Esophagus squamous epithelium (tissue), 5 donors: ENCODE measurements at places on chromosomes 1 and 21.

- H3K36me3 ChIP-seq = peaks cover 15% of the 10 kb centered on the region
- no peak for DNase-seq
- no peaks in the 10 kb centered on the region for H3K4me1 ChIP-seq
- no peaks in the 10 kb centered on the region for H3K27me3 ChIP-seq
These were observed 43.1 kb downstream of the MRPL37 start for GRCh38 chr1:54243022-54243421.

DNA sequence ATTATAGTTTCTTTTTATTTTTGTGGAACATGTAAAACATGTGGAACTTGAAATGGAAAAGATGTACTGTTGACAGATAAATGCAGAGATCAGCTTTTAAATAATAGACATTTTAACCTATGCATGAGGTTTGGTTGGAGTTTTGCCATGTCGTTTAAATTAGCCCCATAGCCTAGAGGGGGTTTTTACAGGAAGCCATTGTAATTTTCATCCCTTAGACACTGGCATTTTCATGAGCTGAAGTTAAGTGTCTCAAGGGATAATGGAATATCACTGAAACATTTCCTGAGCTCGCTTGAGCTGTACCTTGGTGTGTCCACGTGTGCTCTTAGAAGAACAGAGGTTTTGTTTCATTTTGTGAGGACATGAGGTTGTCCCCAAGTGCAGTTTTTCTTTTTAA lies 54.2 kb downstream of the HMCN1 start:
- H3K27me3 ChIP-seq = no peaks in the 10 kb centered on the region
- no peak overlapping the region for H3K4me3 ChIP-seq
- DNase-seq = no peak

DNA sequence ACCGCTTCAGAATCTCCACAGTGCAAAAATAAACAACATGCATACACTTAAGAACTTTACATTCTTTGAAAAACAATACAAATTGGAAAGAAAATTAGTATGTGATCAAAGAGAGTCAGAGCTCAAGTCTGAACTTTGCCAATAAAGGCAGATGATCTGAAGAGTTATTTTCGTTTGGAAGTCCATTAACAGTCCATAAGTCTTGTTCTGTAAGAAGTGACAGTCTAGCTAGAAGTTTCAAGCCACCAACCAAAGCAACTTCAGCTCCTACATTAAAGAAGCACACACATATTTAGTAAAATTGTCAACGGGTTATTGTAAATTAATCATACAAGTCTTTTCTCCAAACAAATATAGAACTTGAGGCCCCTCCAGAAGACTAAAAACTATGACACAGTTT lies 20.7 kb downstream of the ANGEL2 start:
- peaks cover 97% of the 10 kb centered on the region for H3K36me3 ChIP-seq
- no peaks in the 10 kb centered on the region for H3K4me1 ChIP-seq
- no peaks in the 10 kb centered on the region for H3K27me3 ChIP-seq

GRCh38 chr1:200265881-200266280 lies 144.0 kb downstream of the ZNF281 start:
- no peak overlapping the region for H3K4me3 ChIP-seq
- no peaks in the 10 kb centered on the region for H3K36me3 ChIP-seq
- no peaks in the 10 kb centered on the region for H3K4me1 ChIP-seq
- no peak overlapping the region for H3K27ac ChIP-seq
- no peak for DNase-seq

DNA sequence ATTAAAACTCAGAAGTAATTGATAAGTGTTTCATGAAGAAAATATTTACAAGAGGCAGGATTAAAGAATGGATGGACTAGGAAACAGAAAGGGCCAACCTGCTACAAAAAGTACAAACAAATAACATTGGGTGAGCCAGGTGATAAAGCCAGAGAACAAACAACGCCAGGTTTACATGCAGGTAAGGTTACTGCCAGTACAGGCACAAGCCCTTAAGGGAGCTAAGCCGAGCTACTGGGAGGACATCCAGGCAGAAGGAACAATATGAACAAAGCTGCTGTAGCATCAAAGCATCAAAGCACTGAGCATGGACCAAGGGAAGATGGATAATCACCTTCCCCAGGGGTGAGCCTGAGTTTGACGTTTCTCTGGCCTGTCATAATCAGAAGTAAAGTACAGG lies 380.7 kb downstream of the SEC16B start:
- H3K4me1 ChIP-seq = peaks cover 24% of the 10 kb centered on the region
- H3K4me3 ChIP-seq = no peak overlapping the region
- DNase-seq = no peak
- H3K36me3 ChIP-seq = no peaks in the 10 kb centered on the region

- no peaks in the 10 kb centered on the region for H3K27me3 ChIP-seq
- DNase-seq = no peak
- H3K36me3 ChIP-seq = no peaks in the 10 kb centered on the region
These were observed 274.8 kb upstream of the AJAP1 start for GRCh38 chr1:4379451-4380175.

- no peak for DNase-seq
- no peaks in the 10 kb centered on the region for H3K27me3 ChIP-seq
- no peak overlapping the region for H3K27ac ChIP-seq
- no peaks in the 10 kb centered on the region for H3K4me1 ChIP-seq
- H3K4me3 ChIP-seq = no peak overlapping the region
These were observed 203.0 kb downstream of the RWDD3 start for GRCh38 chr1:95437011-95437410.

DNA sequence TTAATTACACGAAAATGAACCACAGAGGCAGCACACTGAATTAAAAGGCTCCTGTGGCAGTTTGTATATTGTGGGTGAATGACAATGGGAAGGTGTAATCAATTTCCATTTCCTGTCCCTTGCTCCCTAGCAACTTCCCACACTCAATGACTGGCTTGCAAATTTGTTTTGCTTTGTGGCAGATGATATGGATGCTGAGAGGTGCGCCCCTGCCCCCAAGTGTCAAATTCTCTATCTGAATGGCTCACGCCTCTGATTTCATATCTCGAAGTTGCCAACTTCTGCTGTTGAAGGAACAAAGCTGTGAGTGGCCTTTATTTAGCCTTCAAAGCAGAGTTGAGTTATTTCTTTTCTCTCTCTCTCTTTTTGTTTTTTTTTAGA lies 86.0 kb downstream of the FOXD2 start:
- no peak for DNase-seq
- no peak overlapping the region for H3K4me3 ChIP-seq
- H3K36me3 ChIP-seq = no peaks in the 10 kb centered on the region

GRCh38 chr1:228286505-228287417 lies 78.9 kb downstream of the OBSCN start:
- no peak overlapping the region for H3K27ac ChIP-seq
- no peak overlapping the region for H3K4me3 ChIP-seq
- H3K27me3 ChIP-seq = no peaks in the 10 kb centered on the region
- peaks cover 80% of the 10 kb centered on the region for H3K36me3 ChIP-seq
- no peaks in the 10 kb centered on the region for H3K4me1 ChIP-seq
